ENCODE measurements at places on chromosomes 13 and 19. TPM values are rescaled to one million over a fixed set of nuclear protein-coding genes. Genes with fewer than 3 reads are reported as not detected.

Gene ZBTB32
- not detected for total RNA-seq

Gene ADGRE3
- total RNA-seq, result not detected

Gene SPIB
- total RNA-seq, result not detected

Gene OBI1
- total RNA-seq, result 42.4 TPM

Gene ZNF709
- total RNA-seq, result 2.9 TPM

Gene ZNF566
- 10.4 TPM for total RNA-seq

Gene ZNF441
- total RNA-seq, result 7.2 TPM

Gene UPF3A
- total RNA-seq, result 35.3 TPM

Gene TUBA3C
- total RNA-seq, result not detected

Gene KRTDAP
- total RNA-seq, result not detected

Gene KLHL1
- not detected for total RNA-seq

Gene CGB3
- not detected for total RNA-seq

Gene FOSB
- 0.27 TPM for total RNA-seq

Gene PNMA8B
- 0.14 TPM for total RNA-seq

Gene GPR12
- not detected for total RNA-seq

Gene RDH8
- total RNA-seq, result not detected

Gene CGB2
- not detected for total RNA-seq

Gene APLP1
- 2.2 TPM for total RNA-seq

Gene VSTM2B
- not detected for total RNA-seq
